ENCODE measurements at places on chromosomes 6 and 20.

GRCh38 chr6:20777801-20778200, 243.5 kb downstream of the CDKAL1 start:
- H3K4me1 ChIP-seq, result no peaks in the 10 kb centered on the region
- no peaks in the 10 kb centered on the region for H3K36me3 ChIP-seq
- no peak overlapping the region for H3K4me3 ChIP-seq
- no peak for DNase-seq
- no peaks in the 10 kb centered on the region for H3K27me3 ChIP-seq

DNA sequence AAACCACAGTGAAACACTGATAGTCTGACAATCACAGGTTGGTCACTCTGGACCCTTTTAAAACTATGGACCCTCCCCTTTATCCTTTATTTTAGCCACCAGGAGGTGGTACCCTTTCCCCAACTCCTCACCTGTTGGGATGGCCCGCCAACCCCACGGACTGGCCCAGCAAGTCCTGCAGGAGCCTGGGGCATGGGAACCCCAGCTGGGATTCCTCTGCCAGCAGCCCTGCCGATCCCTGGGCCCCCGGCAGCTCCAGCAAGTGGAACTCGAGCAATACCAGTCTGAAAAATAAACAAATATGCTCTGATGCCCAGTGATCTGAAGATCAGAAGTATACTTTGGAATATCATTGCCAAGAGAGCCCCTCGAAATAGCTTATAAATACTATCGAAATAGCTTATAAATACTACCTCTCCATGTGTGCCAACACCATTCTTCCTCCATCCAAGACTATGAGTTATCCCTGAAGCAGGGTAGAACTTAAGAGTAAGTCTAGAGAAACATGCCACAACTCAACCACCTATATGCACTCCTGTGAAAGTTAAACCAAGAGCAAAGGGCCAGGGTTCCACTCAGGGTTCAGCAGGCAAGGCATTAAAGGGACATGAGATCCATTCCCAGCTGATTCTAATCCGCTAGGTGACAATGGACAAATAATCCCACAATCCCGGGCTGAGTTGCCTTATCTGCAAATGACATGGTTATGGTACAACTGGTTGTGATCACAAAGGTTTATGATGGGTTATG, 6.8 kb downstream of the SNRPB start:
- H3K27me3 ChIP-seq, result no peaks in the 10 kb centered on the region
- peaks cover 10% of the 10 kb centered on the region for H3K4me1 ChIP-seq
- H3K27ac ChIP-seq, result no peak overlapping the region
- no peak for DNase-seq
- peaks cover 21% of the 10 kb centered on the region for H3K36me3 ChIP-seq
- no peak overlapping the region for H3K4me3 ChIP-seq

- no peak overlapping the region for H3K4me3 ChIP-seq
- DNase-seq, result no peak
- no peak overlapping the region for H3K27ac ChIP-seq
- H3K36me3 ChIP-seq, result no peaks in the 10 kb centered on the region
These were observed 16.1 kb upstream of the HMGN3 start for GRCh38 chr6:79250559-79250958.

DNA sequence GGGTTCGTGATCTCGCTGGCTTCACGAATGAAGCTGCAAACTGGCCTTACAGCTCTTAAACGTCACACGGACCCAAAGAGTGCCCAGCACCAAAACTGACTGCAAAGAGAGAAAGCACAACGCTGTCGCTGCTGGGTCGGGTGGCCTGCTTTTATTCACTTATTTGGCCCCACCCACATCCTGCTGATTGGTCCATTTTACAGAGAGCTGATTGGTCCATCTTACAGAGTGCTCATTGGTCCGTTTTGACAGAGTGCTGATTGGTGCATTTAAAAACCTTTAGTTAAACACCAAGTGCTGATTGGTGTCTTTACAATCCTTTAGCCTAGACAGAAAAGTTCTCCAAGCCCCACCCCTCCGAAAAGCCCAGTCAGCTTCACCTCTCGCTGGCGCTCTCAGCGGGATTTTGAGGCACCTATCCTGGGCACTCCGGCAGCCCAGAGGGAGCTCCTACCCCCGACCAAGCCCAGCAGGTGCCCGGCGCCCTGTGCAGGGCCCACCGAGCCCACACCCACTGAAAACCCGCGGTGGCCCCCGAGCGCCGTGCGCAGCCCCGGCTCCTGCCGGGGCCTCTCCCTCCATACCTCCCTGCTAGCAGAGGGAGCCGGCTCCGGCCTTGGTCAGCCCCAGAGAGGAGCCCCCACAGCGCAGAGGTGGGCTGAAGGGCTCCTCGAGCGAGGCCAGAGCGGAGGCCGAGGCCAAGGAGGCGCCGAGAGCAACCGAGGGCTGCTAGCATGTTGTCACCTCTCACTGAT, 40.0 kb upstream of the SMAP1 start:
- H3K4me1 ChIP-seq, result no peaks in the 10 kb centered on the region
- no peaks in the 10 kb centered on the region for H3K27me3 ChIP-seq
- no peaks in the 10 kb centered on the region for H3K36me3 ChIP-seq
- DNase-seq, result no peak

GRCh38 chr20:37598100-37598543, 70.4 kb upstream of the BLCAP start:
- DNase-seq, result peak; percentile 7
- H3K4me1 ChIP-seq, result no peaks in the 10 kb centered on the region
- H3K27me3 ChIP-seq, result no peaks in the 10 kb centered on the region
- H3K36me3 ChIP-seq, result no peaks in the 10 kb centered on the region
- H3K27ac ChIP-seq, result no peak overlapping the region

DNA sequence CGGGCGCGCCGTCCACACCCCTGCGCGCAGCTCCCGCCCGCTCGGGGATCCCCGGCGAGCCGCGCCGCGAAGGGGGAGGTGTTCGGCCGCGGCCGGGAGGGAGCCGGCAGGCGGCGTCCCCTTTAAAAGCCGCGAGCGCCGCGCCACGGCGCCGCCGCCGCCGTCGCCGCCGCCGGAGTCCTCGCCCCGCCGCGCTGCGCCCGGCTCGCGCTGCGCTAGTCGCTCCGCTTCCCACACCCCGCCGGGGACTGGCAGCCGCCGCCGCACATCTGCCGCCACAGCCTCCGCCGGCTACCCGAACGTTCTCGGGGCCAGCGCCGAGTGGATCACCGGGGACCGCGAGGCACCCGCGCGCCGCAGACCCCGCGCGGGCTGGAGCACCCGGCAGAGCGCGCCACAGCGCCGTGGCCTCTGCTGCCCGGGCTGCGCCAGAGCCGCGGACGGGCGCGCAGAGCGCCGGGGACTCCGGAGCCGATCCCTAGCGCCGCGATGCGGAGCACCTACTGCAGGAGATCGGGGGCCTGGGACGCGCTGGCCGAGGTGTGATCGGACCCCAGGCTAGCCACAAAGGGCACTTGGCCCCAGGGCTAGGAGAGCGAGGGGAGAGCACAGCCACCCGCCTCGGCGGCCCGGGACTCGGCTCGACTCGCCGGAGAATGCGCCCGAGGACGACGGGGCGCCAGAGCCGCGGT, at the start of gene BMP2:
BMP2 (plus strand) TSS at position 151 of the 692 bp plus-strand sequence. CDS start 2,441 bp downstream, outside the sequence.
- no peaks in the 10 kb centered on the region for H3K36me3 ChIP-seq
- H3K4me3 ChIP-seq, result peak within 1 kb of the TSS; percentile 66
- peaks cover 10% of the 10 kb centered on the region for H3K4me1 ChIP-seq
- H3K27me3 ChIP-seq, result no peaks in the 10 kb centered on the region

DNA sequence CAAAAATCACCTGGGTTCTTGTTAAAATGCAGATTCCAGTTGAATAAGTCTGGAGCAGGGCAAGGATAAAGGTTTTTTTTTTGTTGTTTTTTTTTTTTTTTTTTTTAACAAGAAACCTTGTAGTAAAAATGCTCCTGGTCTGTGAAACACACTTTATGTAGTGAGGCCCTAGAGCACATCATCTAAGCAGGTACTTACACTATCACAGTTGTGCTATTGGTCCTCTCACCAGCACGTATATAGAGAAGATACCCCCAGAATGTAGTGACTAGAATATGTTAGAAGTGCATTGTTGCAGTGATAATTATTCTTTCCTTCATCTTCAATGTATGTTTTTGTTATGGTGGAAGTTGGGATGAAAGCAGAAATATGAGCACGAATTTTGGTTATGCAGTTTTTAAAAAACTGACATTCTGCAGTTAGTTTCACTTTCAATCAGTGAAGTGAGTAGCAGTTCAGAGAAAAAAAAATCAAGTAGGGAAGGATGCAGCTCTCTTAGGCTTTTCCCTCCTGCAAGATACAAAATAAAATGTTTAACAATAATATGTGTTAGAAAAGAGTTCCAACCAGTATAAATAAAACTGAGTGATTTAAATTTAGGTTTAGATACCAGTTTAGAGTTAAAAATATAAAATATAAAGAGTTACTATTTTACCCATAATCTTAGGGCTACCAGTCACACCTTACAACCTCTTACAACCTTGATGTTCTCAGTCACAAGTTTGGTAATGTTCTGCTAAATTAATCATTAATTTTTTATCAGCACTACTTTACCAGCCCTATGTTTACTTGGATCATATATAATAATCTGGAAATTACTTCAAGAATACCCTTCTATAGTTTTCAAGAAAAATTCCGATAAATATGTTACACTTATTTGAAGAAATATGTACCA, 9.2 kb upstream of the DEFB113 start:
- no peaks in the 10 kb centered on the region for H3K27me3 ChIP-seq
- no peak overlapping the region for H3K27ac ChIP-seq
- no peaks in the 10 kb centered on the region for H3K4me1 ChIP-seq

DNA sequence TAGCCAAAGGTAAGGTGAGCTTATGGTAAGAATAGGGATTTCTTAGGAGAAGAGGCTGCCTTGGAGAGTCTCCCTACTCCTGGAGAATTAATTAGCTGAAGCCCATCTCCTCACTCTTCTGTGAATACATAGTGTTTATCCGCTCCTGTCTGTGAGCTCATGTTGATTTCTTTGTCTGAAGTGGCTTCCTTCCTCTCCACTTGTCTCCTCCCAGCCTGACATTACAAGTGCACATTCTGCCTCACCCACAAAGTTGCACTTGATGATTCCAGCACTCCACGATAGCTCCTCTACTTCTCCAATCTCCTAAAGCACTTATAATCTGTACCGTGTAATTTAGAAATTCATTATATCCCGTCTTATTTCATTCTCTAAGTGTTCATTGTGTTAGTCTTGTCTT, 287.2 kb downstream of the QKI start:
- H3K36me3 ChIP-seq, result no peaks in the 10 kb centered on the region
- H3K27me3 ChIP-seq, result no peaks in the 10 kb centered on the region
- DNase-seq, result no peak
- H3K27ac ChIP-seq, result no peak overlapping the region
- no peaks in the 10 kb centered on the region for H3K4me1 ChIP-seq
- H3K4me3 ChIP-seq, result no peak overlapping the region

DNA sequence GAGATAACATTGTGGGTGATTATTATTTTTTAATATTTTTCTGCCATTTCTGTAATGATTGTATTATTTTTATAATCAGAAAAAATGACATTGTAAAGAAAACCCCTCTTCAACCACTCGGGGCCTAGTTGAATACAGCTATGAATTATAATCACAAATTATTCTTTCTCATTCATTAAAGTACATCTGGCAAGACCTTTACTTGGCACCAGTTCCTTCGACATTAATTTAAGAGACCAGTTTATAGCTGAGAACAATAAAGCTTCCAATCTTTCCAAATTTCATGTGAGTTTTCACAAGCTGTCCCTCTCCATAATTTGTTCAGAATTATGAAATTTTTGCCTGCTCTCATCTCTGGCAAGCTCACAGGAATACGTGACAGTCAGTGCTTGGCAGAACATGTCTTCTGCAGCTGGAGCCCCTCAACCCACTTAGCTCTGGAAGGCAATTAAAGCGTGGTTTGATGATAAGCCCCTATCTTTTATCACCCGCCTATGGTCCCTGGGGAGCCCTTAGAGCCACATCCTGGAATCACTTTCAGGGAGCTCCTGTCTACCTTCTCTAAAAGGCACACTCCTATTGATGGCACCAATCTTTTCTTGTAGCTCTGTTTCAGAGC, 237.2 kb upstream of the PRND start:
- DNase-seq, result no peak
- no peaks in the 10 kb centered on the region for H3K27me3 ChIP-seq
- H3K4me3 ChIP-seq, result no peak overlapping the region
- no peak overlapping the region for H3K27ac ChIP-seq

DNA sequence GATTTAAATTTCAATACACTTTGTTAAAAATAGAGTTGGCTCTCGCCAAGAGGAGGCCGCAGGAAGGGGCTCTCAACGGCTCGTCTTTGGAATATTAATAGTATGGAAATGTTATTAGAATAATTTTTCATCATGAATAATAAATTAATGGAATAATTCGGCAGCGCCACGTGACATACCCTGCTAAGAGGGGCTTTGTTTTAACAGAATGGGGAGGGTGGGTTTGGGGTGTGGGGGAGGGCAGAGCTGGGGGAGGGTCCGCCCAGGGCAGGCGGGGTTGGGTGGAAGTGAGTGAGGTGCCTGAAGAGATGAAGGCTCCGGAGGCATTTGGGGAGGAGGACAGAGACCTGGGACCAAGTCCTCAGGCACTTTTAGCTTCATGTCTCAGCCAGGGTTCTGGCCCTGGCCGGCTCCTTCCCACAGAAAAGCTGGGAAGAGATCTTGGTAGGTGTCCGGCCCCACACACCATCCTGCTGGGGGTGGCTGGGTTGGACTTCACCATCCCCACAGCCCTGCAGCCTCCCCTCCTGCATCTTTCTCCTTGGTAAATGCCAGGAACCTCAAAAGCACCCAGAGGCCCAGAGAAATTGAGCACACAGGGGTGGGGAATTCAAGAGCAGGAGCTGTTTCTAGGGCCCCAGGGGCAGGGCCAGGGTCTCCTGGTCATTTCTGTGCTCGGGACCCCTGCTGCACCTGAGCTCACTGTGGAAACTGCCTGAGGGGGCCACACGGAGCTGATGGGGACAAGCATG, 93.6 kb upstream of the BHLHE23 start:
- no peak overlapping the region for H3K4me3 ChIP-seq
- H3K4me1 ChIP-seq, result peaks cover 15% of the 10 kb centered on the region
- no peak for DNase-seq
- no peak overlapping the region for H3K27ac ChIP-seq
- peaks cover 5% of the 10 kb centered on the region for H3K27me3 ChIP-seq

- no peak overlapping the region for H3K27ac ChIP-seq
- H3K4me3 ChIP-seq, result no peak overlapping the region
- no peaks in the 10 kb centered on the region for H3K27me3 ChIP-seq
- no peak for DNase-seq
- no peaks in the 10 kb centered on the region for H3K4me1 ChIP-seq
- H3K36me3 ChIP-seq, result no peaks in the 10 kb centered on the region
These were observed 610.7 kb downstream of the CBLN4 start for GRCh38 chr20:55394592-55394991.

DNA sequence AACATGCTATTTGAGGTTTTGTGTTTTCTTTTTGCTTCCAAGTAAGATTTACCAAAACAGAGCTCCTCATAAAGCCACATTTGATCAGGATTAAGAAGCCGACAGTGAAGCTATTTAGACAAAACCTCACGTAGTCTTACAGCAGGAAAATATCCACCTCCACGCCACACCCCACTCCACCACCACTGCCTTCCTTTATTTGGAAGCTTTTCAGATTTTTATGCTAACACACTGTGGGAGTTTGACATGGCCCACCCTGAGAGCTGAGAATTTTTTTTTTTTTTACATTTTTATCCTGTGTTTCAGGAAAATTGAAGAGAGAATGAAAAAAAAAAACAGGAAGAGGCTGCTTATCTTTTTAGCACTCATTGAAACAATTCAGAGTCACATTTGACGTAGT, 104.8 kb upstream of the MC3R start:
- no peaks in the 10 kb centered on the region for H3K27me3 ChIP-seq
- H3K36me3 ChIP-seq, result no peaks in the 10 kb centered on the region
- DNase-seq, result no peak
